ENCODE measurements at places on chromosomes 7 and 10. TPM values are rescaled to one million over a fixed set of nuclear protein-coding genes. Genes with fewer than 3 reads are reported as not detected.

CTAGE4 gene
- not detected for total RNA-seq

GRM8 gene
- total RNA-seq: not detected

SPDYE11 gene
- not detected for total RNA-seq

GPR26 gene
- not detected for total RNA-seq

SPACDR gene
- total RNA-seq: not detected

AQP1 gene
- total RNA-seq: 117 TPM

C10orf71 gene
- total RNA-seq: 26.5 TPM

STEAP4 gene
- 18.0 TPM for total RNA-seq

DNA sequence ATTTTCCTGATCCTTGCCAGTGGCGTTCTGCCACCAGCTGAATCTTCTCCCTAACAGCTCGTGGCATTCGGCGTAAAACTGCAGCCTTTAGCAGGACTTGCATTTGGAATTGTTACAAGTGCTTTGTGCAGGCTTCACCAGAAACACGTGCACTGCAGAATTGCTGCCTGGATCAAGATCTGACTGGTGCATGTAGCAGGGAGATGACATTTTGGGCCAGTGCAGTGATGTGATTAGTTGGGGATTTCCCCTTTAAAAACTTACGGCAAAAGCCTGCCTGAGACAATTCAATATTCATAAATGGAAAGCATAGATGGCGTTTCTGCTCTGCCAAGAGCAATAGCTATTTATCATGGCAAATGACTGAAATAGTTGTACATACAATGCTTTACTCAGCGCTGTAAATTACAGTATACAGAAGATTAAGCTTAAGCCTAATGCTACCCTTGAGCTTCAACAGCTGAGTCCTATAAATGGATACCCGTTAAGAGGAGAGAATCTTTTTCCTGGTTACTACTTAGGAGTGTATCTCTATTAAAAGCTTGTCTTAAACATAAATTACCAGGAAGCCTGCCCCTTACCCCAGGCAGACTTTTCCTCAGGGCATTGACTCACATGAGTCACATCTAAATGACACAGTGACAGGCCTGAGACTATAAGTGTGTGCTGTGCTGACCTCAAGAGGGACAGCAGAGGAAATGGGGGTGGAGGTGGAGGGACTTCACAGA, 106.3 kb downstream of the ATXN7L1 start:
- DNase-seq: no peak

- no peak for DNase-seq
Measured at GRCh38 chr7:155743177-155743576, 69.1 kb downstream of the SHH start.

- no peak for DNase-seq
Measured at GRCh38 chr7:2553831-2554581, 1.3 kb downstream of the BRAT1 start.

- DNase-seq: no peak
Measured at GRCh38 chr7:40884241-40884640, 749.4 kb downstream of the SUGCT start.

GRCh38 chr10:87782721-87783120, 35.3 kb downstream of the ATAD1 start:
- no peak for DNase-seq

GRCh38 chr10:71489077-71489476, 92.4 kb downstream of the CDH23 start:
- DNase-seq: no peak

DNA sequence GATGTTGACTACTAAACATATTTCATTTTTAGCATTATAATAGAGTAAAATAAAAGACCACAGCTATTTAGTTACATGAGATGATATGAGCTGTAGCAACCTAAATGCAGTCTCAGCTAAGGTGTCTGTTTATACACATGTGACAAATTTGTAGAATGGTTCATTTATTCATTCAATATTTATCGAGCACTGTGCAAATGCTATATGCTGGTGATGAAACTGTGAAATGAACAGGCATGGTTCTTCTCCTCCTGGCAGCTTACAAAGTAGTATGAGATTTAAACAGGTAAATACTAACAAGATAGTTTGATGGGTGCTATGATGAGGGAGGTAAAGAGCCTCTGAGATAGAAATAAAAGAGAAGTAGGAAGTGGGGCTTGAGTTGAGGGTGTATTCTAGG, 60.8 kb downstream of the LRGUK start:
- no peak for DNase-seq

DNA sequence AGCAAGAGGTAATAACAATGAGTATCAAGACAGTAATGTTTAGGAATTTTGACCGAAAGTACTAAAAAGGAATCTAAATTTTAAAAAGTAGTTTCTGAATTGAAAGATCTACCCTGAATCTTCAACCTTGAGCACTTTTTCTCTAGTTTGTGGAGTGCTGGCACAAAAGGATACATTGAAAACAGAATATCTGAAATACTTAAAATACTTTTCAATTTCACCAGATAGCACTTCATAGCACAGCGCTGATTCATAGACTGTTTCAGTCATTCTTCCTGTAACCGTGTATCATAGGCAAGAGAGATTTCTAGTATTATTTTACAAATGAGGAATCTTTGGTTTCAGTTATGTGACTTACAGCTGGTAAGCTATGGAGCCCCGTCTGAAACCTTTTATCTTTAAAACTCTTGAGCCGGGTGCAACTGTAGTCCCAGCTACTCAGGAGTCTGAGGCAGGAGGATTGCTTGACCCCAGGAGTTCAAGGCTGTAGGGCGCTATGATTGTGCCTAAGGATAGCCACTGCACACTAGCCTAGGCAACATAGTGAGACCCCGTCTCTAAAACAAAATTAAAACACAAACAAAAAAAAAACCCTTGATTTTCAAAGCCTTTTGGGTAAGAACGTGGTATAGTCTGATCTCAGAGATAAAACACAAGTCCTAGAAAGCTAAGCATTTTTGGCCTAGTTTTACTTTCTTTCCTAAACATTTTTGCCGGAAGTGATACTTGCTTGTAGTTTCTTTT, 35.1 kb downstream of the FHIP2A start:
- no peak for DNase-seq

DNA sequence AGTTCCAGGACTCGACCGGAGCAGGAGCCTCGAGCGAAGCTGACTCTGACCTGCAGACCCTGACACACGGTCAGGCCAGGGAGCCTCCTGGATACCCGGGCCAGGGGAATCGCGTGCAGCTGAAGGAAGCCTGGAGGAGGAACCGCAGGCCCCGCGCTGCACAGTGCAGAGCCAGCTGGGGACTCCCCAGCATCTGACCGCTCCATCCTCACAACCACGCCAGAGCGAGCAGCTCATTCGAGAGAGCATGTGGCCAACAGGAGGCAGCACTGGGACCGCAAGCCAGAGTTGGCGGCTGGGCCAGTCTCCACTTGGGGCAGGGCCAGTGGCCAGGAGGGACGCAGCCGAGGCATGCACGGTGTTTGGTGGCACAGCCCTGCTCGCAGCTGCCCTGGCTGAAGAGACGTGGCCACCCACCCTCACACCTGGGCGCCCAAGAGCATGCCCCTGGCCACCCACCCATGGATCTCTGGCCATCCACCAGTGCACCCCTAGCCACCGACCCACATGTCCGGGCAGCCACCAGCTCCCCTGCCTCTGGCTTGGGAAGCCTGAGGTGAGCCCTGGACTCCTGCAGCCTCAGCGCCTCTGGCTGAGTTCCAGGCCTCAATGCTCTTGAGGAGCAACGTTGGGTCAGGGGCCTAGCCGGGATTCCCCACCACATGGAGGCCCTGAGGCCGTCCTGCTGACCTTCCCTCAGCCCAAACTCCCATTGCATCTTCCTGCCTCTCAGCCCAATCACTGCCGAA, 213.9 kb downstream of the ELFN1 start:
- no peak for DNase-seq

Data from gastrocnemius medialis (tissue), 4 donors.